ENCODE measurements at places on chromosomes 4 and X.

DNA sequence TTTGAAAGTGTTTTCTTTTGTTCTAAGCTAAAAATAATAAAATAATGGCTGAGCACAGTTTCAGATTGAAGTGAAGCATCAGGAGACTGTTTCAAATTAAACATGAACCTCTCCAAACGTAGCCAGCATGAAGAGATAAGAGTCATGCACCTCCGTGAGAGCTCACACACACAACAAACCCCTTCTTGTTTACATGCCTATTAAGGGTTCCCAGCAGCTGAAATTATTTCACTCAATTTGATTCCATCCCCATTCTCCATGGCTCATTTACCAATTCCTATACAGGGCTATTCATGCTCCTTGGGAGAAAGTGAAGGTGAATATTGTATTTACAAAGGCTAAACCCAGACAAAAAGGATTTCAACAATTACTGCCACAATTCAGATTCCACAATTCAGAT lies 954.1 kb upstream of the INTU start:
- DNase-seq = no peak

DNA sequence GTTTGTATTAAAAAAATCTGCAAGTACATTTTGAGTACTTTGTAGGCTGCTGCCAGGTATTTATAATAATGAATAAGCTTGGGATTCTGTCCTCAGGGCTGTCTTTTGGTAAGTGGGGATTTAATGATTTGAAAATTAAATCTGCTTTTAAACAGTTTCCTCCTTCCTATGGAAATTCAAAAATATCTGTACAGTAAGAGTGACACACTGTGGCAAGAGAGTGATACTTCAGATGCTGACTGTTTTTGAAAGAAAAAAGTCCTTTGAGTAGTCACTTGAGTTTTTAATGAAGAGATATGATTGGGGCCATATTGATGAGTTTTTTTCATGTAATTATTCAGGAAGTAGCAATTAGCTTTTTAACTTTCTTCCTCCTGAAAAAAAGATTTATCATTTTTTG lies 49.2 kb downstream of the SMARCAD1 start:
- DNase-seq = no peak

DNA sequence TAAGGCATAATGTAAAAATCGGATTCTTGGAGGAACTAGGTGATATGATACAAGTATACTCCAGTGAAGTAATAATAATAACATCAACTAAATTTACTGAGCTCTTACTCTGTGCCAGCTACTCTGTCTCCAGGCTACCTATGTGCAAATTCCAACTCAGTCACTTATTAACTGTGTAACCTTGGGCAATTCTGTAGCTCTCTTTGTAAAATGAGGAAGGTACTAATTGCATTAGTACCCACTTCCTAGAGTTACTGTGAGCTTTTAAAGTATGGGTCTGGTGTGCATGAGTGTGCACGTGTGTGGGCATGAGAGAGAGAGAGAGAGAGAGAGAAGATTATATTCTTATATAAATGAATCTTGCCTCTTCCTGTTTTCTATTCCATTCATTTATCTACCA lies 169.9 kb downstream of the KCNIP4 start:
- no peak for DNase-seq

DNA sequence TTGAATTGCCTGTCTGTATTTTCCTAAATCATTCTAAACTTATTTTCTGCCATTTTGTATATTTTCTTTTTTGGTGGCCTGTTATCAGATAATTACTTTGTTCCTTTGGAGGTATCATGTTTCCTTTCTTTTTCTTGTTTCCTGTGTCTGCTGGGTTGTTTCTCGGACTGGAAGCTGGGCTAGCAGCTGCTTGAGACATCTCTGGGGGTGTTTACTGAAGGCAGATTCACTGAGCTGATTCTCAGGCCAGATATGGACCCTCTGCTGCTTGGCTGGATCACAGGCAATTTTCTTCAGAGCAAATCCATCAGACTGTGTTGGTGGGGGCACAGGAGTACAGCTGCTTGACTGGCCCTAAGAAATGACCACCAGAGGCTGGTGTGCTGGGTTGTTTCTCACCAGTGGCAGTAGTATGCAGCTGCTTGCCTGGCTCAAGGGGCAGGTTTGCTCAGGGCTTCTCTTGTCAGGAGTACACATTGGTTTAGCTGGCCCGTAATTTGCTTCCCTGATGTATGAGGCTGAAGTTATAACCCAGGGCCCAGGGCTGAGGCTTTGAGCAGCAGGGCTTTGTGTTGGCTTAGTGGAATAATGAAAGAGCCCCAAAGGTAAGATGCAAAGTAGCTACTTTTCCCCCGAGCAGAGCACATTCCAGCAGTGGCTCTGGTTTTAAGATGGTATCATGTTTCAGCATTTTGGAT lies 680.6 kb downstream of the TECRL start:
- DNase-seq = no peak

DNA sequence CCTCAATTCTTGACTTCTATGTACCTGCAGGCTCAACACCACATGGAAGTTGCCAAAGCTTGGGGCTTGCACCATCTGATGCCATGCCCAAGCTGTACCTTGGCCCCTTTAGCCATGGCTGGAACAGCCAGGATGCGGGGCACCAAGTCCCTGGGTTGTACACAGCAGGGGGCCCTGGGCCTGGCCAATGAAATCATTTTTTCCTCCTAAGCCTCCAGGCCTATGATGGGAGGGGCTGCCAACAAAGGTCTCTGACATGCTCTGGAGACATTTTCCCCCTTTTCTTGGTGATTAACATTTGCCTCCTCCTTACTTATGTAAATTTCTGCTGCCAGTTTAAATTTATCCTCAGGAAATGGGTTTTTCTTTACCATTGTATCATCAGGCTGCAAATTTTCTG lies 1428.1 kb downstream of the C4orf33 start:
- no peak for DNase-seq

All from stimulated activated CD4-positive, alpha-beta T cell treated with anti-CD3 and anti-CD28 coated beads, Interleukin-15, amount 100 ng/mL, for 24 hours (primary cell).